Stimulated activated CD8-positive, alpha-beta memory T cell treated with anti-CD3 and anti-CD28 coated beads, Interleukin-2, amount 100 ng/mL, for 1 hour (primary cell): ENCODE measurements at places on chromosomes 6 and 20.

DNA sequence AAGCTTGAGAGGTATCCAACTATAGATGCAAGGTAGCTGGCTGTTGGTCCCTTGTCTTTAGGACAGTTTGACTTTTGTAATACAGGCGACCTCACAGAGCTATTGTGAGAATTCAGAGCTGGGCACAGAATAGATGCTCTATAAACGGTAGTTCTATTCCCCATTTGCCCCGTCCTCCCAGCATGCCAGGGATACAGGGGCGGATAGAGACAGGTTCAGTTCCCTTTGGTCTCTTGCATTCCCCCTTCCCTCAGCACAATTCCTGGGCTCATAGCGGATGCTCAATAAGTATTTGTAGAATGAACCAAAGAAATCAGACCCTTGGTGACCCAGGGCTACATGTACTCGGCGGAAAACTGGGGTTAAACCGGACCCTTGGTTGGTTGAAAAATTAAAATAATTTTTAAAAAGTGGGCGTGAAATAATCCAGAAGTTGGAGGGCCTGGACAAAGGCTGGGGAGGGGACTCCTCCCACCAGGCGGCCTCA, 707 bp upstream of the TOP1 start:
- DNase-seq, result no peak

GRCh38 chr20:2509468-2509781, 710 bp upstream of the ZNF343 start:
- no peak for DNase-seq

GRCh38 chr6:157240059-157240959, 83.0 kb downstream of the TMEM242 start:
- DNase-seq, result no peak

DNA sequence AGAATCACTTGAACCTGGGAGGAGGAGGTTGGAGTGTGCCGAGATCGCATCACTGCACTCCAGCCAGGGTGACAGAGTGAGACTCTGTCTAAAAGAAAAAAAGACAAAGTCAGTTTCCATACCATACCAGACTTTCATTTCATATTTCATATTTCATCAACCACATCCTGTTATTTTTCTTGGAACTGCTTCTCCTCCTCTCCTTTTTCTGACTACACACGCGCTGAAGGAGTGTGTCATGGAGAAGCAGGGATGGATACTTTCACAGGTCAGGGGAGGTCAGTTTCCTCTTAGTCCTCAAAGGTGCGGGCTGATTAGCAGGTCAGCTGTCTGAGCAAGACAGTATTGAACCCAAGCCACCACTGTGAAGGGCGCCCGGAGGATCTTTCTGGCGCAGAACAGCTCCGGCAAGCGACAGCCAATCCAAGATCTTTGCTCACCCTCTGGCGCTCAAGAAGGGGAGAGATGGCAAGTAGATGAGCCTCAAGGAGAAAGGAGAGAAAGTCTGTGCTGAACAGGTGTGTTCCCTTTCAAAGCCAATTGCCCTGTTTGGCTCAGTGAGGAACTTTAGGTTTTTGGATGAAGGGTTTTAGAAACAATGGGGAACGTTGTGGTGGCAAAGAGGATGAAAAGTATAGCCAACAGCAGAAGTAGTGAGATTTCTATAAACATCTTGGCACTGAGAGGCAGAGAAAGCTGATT, 18.9 kb upstream of the SYNJ2 start:
- DNase-seq, result no peak
